ENCODE measurements at places on chromosomes 4 and X.

GRCh38 chr4:53563824-53564223 lies 27.5 kb downstream of the LNX1 start:
- peak; percentile 3 for DNase-seq

DNA sequence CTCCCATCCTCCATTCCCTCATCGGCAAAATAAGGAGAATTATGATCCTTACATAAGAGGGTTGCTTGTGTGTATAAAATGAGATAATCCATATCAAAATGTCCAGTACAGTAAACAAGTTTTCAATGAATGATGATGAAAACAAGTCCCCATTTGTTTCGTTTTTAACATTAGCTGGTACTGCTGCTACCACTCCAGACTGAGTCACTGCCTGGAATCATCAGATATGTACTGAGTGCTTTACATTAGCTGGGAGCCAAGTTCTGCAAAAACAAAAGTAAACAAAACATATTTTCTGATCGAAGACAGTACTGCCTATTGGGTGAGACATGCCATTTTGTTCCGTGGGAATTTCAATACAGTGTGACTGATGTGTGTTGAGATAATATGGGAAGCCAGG lies 123.2 kb upstream of the IGFBP7 start:
- DNase-seq = no peak

DNA sequence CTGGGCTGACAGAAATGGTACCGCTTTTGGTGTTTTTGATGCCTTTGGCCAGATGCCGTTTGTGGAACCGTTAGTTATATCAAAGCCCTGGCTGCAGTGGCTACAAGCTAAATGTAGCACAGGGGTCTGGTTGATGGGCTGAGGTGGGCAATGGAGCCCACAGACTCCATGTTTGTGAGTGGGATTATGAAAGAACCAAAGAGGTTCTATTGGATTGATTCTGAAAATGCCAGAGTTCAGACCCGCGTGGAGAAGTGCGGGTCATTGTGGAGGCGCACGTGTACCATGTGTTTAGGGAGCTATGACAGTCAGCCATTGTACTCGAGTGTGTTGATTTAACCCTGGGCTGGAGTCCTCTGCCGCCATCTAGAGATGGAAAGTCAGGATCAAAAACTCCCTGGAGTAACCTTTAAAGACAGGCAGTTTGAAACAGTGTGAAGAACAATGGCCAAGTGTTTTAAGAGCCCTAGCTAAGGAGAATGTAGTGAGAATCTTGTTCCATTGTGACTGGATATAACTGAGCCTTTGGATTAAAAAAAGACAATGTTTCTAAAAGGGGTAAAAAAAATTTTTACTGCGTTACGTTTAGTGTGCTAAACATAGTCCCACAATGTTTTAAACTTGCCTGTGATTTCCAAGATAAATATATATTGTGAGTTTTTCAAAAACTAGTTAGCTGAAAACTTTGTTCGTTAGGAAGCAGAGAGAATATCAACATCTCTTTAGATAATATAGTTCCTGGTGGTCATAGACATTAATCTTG lies 12.7 kb downstream of the ART3 start:
- DNase-seq = no peak

DNA sequence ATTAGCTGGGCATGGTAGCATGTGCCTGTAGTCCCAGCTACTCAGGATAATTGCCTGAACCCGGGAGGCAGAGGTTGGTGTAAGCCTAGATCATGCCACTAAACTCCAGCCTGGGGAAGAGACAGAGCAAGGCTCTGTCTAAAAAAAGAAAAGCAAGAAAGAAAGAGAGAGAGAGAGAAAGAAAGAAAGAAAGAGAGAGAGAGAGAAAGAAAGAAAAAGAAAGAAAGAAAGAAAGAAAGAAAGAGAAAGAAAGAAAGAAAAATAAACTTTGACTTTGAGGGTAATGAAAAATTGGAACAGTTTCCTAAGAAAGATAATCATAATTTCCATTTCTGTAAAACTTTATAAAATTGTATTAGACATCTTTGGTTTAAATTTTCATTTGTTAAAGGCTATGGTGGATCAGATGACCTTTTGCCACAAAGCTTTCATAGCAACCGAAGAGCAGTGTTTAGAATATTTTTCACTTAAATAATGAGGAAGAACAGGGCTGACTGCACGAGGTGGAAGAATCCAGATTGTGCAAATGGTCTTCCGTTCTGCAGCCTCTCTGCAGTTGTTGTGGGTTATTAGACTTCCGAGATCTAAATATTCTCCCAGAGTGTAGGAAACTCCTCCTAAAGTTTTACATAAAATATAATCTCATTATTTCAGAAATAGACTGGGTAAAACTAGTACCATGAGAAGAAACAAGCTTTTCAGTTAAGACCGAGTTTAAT lies 55.9 kb downstream of the RBM47 start:
- no peak for DNase-seq

GRCh38 chr4:151163855-151164254 lies 64.4 kb downstream of the RPS3A start:
- no peak for DNase-seq

- no peak for DNase-seq
Observed at GRCh38 chr4:19300213-19300612, 951.5 kb upstream of the SLIT2 start.

- no peak for DNase-seq
Observed at GRCh38 chr4:67035501-67035900, 509.8 kb downstream of the CENPC start.
